ENCODE measurements at places on chromosomes 12 and 14.

GRCh38 chr14:76574416-76575095 is 186.7 kb upstream of the VASH1 start:
- H3K27me3 ChIP-seq = peaks cover 94% of the 10 kb centered on the region
- no peaks in the 10 kb centered on the region for H3K4me1 ChIP-seq
- H3K4me3 ChIP-seq = no peak overlapping the region
- H3K27ac ChIP-seq = no peak overlapping the region

DNA sequence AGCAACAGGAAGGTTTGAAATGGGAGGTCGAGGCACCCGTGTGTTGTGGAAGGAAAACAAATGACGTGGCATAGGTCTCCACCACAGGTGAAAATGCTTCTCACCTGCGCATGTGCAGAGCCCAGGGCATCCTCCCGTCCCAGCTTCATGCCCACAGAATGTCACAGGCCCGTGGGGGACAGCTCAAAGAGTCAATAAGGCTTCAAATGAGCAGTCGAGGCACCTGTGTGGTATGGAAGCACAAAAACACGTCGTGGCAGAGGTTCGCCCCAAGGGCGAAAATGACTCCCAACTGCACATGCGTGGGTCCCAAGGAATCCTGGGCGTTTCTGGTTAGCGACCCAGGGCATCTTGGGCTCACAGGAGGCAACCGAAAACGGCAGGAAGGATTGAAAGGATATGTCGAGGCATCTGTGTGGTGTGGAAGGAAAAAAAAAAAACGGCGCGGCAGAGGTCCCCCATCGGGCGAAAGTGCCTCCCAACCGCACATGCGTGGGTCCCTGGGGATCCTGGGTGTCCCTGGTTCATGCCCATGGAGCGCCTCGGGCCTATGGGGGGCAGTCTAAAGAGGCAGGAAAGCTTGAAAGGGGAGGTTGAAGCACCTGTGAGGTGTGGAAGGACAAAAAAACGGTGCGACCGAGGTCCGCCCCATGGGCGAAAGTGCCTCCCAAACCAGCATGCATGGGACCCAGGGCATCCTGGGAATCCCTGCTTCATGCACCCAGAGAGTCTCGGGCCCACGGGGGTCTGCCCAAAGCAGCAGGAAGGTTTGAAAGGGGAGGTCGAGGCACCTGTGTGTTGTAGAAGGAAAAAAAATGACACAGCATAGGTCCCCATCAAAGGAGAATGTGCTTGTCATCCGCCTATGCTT is 578.5 kb downstream of the ALG10 start:
- DNase-seq = no peak
- H3K27me3 ChIP-seq = peaks cover 78% of the 10 kb centered on the region
- H3K36me3 ChIP-seq = no peaks in the 10 kb centered on the region
- no peaks in the 10 kb centered on the region for H3K4me1 ChIP-seq
- no peak overlapping the region for H3K4me3 ChIP-seq

GRCh38 chr14:77000340-77001270 is 27.9 kb downstream of the IRF2BPL start:
- H3K4me1 ChIP-seq = peaks cover 54% of the 10 kb centered on the region
- no peak overlapping the region for H3K4me3 ChIP-seq
- no peak for DNase-seq
- H3K27ac ChIP-seq = no peak overlapping the region

DNA sequence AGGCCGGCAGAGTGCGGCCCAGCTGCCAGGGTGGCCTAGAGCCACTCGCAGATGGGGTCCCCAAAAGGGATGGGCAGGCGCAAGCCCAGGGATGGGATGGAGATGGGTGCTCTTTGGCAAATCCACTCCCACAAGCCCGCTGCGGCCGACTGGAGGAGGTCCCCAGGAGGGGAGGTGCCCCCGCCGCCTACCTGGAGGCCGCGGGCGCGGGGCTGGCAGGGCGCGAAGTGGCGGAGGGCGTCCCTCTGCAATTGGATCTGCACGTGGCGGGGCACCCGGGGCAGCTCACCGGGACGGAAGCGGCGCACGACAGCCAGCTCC is 730 bp downstream of the PPP1R3E start:
- peak overlapping the region; percentile 71 for H3K4me3 ChIP-seq
- H3K27me3 ChIP-seq = no peaks in the 10 kb centered on the region
- H3K36me3 ChIP-seq = no peaks in the 10 kb centered on the region

DNA sequence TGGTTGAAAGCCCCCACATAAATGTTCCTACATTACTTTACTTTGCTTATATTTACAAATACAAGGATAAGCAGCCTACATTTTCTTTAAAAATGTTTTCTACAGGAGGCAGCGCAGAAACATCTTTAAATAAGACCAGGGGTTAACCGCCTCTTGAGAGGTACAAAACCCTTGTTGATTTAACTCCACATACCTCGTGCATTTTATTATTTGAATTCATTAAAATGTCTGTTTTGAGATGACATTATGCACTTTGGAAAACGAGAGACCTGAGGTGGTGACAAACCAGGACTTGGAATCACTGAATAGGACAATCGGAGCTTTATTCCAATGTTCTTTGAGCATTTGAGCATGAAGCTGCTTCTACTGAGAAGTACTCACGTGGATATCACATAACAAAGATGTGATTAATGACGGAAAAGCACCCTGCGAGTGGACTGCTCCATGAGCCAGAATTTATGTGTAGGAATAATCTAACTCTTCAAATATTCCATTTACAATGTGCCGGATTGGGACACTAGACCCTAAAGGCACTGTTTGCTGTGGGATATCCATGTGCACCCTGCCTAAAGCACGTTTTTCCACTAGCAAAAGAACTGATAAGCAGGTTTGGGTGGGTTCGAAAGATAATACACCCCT is 746 bp upstream of the DUSP16 start:
- no peaks in the 10 kb centered on the region for H3K36me3 ChIP-seq
- H3K27me3 ChIP-seq = no peaks in the 10 kb centered on the region
- H3K27ac ChIP-seq = peak overlapping the region; percentile 84
- no peak for DNase-seq

GRCh38 chr12:31205054-31205453 is 120.9 kb downstream of the SINHCAF start:
- H3K36me3 ChIP-seq = no peaks in the 10 kb centered on the region
- no peak overlapping the region for H3K27ac ChIP-seq
- peaks cover 16% of the 10 kb centered on the region for H3K4me1 ChIP-seq
- no peak overlapping the region for H3K4me3 ChIP-seq
- H3K27me3 ChIP-seq = no peaks in the 10 kb centered on the region

DNA sequence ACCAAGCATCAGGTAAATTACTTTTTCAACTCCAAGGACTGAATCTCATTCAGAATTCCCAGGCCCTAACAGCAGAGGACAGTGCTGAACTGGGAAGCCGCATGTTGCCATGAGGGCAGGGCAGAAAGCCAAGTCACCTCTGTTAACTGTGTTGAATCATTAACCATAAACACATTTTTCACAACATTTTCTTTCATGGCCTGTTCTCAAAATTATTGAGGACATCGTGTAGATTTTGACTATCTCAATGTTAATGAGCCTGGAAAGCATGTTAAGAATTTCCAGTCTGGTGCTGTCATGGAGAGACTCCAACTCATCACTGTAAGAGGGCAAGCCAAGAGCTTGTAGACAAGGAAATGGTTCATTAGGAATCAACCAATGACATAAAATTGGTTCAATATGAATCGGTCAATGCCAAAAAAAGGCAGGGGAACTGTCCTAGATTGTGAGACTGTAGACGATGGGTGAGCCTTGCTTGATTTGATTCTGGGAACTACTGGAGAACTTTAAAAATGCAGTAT is 33.7 kb downstream of the CPM start:
- H3K27ac ChIP-seq = no peak overlapping the region
- H3K36me3 ChIP-seq = no peaks in the 10 kb centered on the region
- no peaks in the 10 kb centered on the region for H3K4me1 ChIP-seq

DNA sequence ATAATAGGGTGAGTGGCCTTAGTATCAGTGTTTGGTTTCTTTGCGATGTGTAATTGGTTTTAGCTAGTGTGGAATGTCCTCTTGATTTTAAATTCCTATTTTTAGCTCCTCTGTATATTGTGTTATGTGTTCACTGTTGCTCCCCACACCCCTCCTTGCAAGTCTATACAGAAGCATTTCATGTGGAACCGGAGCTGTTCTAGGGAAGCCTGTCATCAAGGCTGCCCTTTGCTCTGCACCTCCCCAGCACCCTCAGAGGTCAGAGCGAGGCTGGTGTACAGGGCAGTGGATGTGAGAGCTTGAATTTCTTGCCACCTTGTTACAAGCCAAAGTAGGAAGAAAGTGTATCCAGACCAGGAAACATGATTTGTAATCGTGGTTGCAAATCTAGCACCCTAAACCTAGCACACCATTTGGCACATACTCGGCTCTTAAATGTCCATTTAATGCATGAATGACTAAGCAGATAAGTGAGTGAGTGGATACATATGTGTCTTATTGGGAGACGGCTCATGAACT is 376.8 kb downstream of the RGS6 start:
- no peaks in the 10 kb centered on the region for H3K36me3 ChIP-seq
- H3K4me1 ChIP-seq = no peaks in the 10 kb centered on the region
- peaks cover 18% of the 10 kb centered on the region for H3K27me3 ChIP-seq
- H3K4me3 ChIP-seq = no peak overlapping the region
- H3K27ac ChIP-seq = no peak overlapping the region

Measured in PC-9 (cell line).